HCT116 (cell line): ENCODE measurements at places on chromosomes 3 and 15. TPM values are rescaled to one million over a fixed set of nuclear protein-coding genes. Genes with fewer than 3 reads are reported as not detected.

DNA sequence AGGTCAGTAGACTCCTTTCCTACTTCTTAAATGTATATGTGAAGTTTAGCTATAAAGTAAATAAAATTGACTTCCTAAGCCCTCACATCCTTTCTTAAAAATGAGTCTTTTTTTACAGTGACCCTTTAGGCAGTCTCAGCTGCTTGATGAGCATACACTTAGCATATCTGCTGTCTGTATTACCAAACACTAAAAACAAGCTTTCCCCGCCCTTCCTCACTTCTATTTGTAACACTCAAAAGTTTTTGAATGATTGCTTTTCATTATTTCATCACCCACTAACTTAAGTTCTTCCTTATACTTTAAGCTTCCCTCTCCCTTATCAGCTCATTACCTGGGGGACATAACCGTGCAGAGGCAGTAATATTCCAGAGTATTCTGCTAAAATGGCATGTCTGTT, 89.4 kb downstream of the PLOD2 start:
- DNase-seq = no peak

DNA sequence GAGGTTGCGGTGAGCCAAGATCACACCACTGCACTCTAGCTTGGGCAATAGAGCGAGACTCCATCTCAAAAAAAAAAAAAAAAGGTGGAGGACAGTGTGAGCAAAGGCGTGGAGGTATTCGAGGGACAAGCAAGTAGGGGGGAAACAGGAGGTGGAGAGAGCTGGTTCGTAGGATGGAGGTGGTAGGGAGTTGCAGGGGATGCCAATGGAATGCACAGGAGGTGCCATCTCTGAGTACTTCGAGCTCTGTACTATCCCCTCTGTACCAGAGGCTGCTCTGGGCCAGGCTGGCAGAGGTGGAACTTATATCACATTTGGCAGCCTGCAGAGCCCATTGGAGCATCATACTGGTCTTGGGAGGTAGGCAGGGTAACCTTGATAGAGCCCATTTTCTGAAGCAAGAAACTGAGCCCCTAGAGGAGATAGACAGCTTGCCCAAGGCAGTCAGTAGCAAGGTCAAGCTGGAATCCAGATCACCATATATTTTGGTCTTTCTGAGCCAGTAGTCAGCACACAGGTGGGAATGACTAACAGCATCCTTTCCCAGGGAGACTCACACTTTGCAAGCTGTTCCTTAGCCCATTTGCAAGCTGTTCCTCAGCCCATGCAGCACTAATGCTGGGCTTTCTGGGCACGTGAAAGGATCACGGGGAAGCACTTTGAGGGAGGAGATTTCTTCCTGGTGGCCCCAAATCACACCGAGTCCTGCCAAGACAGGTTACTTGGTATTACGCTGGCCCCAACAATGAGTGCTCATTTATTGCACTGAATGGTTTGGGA, 9.2 kb upstream of the CCDC33 start:
- no peak for DNase-seq

CP gene
- 0.52 TPM for total RNA-seq

SLC22A13 gene
- total RNA-seq = 0.47 TPM

DNA sequence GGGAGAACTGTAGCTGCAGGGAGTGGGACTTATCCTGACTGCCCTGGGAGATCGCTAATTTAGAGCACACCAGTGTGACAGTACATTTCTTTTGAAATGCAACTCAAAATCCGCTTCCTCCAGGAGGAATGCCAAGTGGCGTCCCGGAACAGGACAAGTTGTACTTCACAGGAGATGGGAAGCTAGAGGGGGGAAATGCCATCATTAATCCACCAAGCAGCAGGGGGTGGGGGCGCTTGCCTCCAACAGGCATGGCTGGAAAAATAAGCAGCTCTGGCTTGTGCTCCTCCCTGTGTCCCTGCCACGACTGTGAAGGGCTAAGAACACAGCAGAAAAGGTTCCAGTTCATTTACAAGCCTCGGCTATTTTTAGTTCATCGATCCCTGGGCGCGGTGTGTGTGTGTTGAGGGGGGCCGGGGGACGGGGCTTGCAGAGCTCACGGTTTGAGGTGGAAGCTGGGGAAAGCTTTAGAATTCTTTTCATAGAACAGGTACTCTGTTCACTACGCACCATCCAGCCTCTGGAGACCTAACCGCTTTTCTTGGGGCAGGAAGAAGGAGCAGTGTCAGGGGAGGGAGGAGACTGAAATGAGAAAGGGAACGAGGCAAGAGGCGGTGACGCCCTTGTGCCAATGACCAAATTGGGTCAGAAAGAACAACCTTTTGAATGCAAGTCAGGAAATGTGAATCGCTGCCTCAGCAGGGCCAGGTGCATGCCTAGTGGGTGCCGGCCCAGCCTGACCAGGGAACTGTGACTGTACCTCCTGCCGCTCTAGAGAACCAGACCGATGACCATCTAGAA, 51.8 kb upstream of the DGKG start:
- no peak for DNase-seq

GRCh38 chr3:160022068-160022467, 33.4 kb downstream of the IL12A start:
- DNase-seq = no peak

GRCh38 chr3:108283989-108284388, 12.4 kb upstream of the HHLA2 start:
- no peak for DNase-seq

- DNase-seq = no peak
These were observed 85.3 kb upstream of the SLC6A6 start for GRCh38 chr3:14317057-14317553.

TPRG1 gene
- 2.8 TPM for total RNA-seq

ERC2 gene
- not detected for total RNA-seq

GRCh38 chr15:68650901-68651709, 72.3 kb downstream of the CORO2B start:
- DNase-seq = peak; percentile 51

CHRD gene
- total RNA-seq = 8.0 TPM

GRCh38 chr3:48256557-48256956, 15.7 kb downstream of the ZNF589 start:
- no peak for DNase-seq

GP9 gene
- not detected for total RNA-seq

DNA sequence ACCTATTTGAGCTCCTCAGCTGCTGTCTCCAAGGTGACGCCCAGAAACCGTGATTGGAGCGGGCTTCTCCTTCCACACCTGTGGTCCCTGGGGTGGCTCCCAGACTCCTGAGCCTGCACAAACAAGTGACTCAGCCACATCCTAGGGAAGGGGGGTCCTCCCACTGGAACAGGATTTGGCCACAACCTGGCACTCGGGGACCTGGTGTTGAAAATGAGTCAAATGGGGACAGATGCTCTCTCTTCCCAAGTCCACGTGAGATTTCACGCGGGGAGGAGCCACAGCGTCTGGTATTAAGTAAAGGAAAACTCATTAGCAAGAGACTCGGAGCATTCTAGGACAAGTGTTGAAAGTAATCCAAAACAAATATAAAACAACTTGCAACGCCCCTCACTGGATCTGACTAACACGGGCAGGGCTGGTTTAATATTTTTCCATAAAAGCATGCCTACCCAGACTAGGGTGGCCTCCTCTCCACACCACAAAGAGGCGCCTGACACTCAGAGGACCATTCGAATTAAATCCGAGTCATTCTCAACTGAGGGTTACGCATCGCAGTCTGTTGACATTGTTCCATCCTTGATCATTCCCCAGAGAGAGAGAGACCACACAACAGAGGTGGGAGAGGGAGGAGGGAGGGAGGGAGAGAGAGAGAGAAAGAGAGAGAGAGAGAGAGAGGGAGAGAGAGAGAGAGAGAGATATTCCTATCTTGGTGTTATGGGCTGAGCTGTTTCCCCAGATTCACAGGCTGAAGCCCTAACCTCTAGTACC, 74.4 kb downstream of the MGLL start:
- DNase-seq = no peak

DNA sequence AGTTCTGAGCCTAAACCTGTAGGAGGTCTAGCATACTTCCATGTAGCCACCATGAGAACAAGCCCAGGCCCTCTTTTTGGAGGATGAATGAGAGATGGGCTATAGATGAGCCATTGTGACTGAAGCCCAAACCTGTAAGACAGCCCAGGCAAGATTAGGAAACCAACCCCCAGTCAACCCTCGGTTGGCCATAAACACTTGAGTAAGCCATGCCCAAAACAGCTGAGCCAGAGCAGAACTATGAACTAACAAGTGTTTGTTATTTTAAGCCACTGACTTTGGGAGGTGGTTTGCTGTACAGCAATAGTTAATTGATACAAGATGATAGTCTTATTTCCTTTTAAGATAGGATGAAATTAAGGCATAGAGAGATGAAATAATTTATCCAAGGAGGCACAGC, 12.4 kb upstream of the CPNE4 start:
- no peak for DNase-seq

AP3B2 gene
- 0.07 TPM for total RNA-seq

GRCh38 chr3:45269952-45270351, 43.9 kb upstream of the TMEM158 start:
- no peak for DNase-seq

DNA sequence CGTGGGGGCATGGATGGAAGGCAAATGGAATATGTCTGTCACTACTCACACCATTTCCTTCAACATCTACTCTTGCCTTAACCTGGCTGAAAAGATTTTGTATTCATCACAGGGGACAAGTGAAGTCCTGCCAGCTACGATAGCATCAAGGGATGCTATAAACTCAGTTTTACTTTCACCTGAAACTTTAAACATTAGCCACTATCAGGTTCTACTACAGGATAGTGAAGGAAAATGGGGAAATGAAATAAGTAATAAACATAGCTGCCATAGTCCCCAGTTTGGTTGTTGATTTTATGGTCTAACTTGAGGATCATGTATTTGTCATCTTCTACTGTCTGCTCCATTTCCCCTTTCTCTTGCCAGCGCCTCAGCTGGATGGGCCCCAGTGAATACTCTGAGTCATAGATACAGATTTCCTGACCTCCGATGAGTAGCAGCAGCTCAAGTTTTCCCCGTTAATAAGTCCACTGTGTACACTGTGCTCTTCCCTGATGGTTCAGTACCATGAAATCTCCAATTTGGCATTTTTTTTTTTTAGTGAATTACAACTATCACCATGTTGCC, 338.2 kb upstream of the SLCO3A1 start:
- no peak for DNase-seq

DNA sequence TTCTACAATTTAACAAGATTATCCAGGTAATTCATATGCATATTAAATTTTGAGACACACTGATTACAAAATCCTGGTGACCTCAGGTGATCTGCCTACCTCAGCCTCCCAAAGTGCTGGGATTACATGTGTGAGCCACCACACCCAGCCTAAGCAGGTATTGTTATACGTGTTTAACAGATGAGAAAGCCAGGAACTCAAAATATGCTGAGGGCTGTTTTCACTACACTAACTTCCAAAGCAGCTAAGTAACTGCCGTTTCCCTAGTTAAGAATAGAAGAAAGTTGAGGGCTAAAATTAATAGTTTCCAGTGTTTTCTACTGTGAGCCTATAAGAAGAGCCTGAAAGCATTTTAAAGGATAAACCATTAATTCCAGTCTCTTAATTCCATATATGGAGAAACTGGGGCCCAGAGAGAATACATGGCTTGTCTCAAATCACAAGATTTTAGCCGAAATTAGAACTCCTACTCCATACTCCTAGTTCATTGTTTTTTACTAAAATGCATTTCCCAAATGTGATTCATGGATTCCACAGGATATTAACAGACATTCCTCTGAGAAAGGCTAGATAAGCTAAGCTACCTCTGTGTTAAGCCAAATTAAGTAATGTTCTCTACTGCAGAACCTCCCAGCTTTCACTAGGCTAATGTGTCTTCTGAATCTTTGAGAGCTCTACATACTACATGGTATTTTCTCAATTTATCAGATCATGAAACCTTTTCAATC, 17.0 kb upstream of the AVEN start:
- no peak for DNase-seq

CERS3 gene
- not detected for total RNA-seq

GRCh38 chr15:70355275-70355795, 257.6 kb upstream of the TLE3 start:
- DNase-seq = no peak

DNA sequence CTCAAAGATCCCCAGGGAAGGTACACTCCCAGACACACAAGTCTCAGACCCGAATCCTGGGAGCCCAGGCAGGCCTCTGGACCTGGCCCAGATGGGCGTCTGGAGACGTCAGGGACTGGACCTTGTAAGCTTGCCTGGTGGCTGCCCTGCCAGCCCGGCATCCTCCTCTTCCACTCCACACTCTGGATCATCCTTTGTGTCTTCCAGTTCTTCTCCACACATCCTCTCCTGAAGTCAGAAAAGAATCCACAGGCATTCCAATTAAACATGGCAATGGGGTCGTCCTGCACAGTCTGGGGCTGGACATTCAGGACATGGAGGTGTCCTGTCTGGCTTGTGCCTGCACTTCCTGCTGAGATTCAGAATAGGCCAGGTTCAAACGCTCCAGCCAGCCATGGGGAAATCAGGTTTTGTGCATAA, 208.8 kb upstream of the IGF1R start:
- no peak for DNase-seq

GRCh38 chr3:187193181-187193580, 4.1 kb upstream of the RTP1 start:
- no peak for DNase-seq

DNA sequence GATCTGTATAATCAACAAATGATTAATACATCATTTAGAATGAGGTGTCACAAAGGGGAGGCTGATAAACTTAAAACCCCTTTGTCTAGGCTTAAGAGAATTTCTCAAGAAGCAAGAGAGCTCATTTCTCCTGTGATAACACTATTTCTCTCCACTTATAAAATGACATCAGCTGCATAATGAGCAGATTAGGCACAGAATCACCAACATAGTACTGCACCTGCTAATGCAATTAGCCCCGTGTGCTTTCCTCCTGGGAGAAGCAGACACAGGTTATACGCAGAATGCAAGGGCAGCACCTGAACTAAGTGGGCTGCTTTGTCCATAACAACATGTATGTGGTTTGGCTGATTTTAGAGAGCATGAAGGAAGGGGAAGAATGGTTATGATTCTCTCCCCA, 515.3 kb upstream of the CFAP20DC start:
- no peak for DNase-seq

- no peak for DNase-seq
These were observed 19.4 kb upstream of the ADAMTS7 start for GRCh38 chr15:78830514-78831228.

- DNase-seq = no peak
These were observed 2.1 kb upstream of the SPINT1 start for GRCh38 chr15:40841741-40842140.

- DNase-seq = no peak
These were observed 182.8 kb upstream of the TOPAZ1 start for GRCh38 chr3:44058868-44059203.

DNA sequence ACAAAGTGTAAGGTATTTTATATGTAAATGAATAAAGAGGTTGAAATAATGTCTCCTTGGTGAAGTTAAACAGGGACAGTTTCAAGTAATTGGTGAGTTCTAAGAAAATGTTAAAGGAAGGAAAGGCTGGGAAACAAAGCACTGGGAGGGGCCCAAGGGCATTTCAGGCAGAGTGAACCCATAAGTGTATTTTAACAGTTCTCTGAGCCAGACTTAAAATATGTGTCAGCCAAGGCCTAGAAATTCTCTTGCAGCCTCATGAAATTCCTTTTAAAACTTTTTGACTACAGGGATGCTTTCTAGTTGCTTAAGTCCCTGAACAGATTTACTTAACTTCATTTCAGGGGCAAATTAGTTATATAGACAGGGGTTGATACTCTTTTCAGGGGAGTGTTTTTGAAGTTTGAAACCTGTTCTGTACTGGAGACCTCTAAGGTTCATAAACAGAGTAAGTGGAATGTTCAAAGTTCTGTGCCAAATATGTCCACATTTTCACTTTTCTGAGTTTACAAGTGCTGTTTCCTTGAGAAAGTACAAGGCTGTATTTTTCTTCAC, 77.6 kb downstream of the GALK2 start:
- no peak for DNase-seq

- no peak for DNase-seq
These were observed 70.8 kb downstream of the PPP2R3A start for GRCh38 chr3:136036306-136036705.
